ENCODE measurements at places on chromosomes 2 and 18.

- DNase-seq = no peak
Observed at GRCh38 chr2:62540408-62541168, 34.6 kb upstream of the TMEM17 start.

- no peak for DNase-seq
Observed at GRCh38 chr18:5879479-5879882, 15.8 kb downstream of the TMEM200C start.

- no peak for DNase-seq
Observed at GRCh38 chr2:205915130-205915524, 170.8 kb downstream of the INO80D start.

- no peak for DNase-seq
Observed at GRCh38 chr2:64268330-64269048, 124.3 kb upstream of the PELI1 start.

DNA sequence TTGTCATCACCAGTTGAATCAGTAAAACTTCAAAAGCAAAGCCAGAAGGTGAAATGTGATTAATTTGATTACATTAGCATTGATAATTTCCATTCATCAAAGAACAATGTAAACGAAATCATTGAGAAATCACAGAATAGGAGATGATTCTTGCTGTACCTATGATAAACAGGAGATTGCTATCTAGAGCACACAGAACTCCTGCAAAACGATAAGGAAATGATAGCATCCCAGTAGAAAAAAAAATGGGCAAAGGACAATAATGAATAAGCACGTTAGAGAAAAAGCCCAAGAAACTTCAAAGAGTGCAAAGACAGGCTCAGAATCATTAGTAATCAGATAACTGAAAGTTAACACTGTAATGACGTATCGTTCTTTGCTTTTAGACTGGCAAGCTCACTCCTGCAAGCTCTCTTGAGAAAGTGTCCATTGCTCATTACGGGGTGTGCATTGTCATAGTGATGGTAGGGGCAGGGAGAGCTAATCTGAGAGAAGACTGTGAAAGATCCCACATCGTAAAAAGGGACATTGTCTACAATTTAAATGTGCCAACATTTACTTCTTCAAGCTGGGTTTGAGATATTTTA, 143.6 kb downstream of the SPP2 start:
- DNase-seq = no peak

- DNase-seq = no peak
Observed at GRCh38 chr2:224613543-224614286, 28.6 kb upstream of the CUL3 start.

DNA sequence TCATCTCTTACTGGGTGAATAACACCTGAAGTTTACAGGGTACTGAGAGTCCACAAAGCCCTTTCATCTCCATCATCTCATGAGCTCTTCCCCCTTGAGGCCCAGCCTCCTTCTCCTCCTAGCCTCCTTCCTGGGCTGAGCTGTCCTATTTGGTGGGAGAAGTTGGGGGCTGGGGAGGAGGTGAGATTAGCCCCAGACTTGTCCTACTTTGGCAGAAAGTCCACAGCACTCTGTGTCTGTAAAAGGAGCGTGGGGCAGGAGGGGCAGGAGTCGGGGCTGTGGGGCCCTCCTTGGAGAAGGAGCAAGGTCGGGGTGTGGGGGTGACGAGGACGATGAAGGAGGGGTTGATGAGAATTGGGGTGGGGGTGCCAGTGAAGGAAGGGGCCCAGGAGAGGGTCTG, 10.0 kb upstream of the DES start:
- DNase-seq = no peak

DNA sequence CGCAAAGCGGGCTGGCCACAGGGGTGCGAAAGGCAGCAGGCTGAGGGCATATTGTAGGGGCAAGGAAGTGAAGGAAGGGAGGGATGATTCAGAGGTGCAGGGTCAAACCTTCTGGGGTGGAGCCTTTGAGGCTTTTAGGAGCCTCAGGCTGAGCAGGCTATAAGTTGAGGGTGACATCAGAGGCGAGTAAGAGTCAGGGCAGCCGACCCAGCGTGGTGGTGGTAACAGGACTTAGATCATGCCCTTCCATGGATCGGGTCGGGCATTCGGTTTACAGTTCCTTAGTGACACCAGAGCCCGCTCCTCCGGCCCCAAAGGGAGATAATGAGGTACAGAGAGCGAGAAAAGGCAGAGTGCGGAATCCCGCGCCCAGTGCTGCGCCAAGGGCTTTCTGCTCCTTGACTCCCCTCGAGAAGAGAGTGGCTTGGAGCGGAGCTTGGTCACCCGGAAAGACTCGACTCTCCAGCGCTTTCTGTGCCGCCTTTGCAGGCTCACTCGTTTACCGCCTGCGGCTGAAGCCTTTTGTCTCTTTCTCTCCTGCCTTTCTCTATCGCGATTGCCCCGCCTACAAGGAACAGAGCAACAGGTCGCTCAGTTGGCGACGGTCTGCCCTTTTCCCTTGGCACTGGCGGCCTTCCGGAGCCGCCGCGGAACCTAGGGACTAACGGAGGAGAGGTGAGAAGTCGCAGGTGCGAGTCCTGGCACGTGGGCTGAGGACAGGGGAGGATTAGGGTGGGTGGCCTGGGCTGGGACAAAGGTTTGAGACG, 720 bp downstream of the LBX2 start:
- DNase-seq = no peak

GRCh38 chr2:190350371-190350770, 7.0 kb downstream of the INPP1 start:
- no peak for DNase-seq
